ENCODE measurements at places on chromosomes 11 and 22.

DNA sequence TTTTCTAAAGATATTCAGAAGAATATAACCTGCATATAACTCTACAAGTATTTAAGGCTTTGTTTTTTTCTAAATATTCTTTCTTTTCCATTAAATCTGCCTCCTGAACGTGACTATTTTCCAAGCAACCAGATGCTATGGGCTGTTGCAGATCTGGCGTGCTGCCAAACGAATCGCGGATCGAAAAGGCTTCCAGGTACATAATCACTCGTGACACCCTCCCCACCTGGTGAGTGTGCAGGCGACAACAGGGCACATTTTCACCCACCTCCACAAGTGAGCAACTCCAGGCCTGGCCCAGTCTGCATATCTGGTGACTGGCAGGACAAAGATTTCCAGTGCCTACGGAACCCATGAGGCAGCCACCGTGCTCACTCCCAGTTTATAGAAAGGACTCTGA lies 660.1 kb downstream of the OPCML start:
- no peak for DNase-seq

DNA sequence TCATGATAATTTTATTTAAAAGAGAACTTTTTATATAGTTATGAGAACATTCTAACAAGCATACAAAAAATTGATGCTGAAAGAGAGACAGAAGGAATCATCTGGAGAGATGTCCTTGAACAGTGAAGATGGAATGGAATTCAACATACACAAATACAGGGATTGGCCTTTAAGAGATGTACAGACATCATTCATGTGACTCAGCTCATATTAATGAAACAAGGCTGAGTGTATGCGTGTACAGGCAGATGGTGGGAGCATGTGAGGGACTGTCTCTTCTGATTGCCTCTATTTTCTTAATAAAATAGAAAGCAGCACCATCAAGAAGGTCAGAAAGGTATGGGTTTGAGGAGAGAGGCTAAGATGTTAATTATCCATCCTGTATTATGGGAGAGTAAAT lies 793.3 kb downstream of the CNTN5 start:
- no peak for DNase-seq

DNA sequence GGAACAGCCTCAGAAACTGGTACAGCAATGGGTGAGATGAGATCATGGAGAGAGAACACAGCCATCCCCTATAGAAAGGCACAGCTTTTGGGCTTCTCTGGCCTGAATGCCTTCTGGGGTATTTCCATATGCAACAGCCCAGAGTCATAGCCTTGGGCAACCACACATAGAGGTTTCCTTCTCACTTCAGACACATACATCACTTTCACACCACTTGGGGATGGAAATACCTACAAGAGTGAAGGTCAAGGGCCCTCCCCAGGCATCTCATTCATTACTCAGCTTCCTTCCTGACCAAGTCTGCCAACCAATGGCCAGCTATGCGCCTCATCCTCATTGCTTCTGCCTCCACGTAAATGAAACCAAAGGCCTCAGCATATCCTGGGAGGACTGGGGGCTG lies 17.7 kb upstream of the OLFML1 start:
- no peak for DNase-seq

DNA sequence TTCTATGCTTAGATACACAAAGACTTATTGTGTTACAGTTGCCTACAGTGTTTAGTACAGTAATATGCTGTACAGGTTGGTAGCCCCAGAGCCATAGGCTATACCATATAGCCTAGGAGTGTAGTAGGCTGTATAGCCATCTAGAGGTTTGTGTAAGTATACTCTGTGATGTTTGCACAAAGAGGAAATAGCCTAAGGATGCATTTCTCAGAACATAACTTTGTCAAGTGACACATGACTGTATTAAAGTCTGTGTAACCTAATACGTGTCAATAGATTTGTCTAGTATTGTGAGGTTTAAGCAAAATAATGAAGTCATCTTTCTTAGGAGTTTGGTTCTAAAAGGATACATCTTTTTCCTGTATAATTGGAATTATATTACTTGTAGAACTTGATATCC lies 5.5 kb downstream of the ZC3H12C start:
- DNase-seq = no peak

GRCh38 chr11:47414685-47415070 lies 6.3 kb downstream of the SLC39A13 start:
- no peak for DNase-seq

Data from activated CD4-positive, alpha-beta T cell treated with anti-CD3 and anti-CD28 coated beads, Interleukin-2, amount 10 ng/mL, durations not matched to agents 7 days and 5 days (primary cell).